ENCODE measurements at places on chromosomes 1 and 21.

DNA sequence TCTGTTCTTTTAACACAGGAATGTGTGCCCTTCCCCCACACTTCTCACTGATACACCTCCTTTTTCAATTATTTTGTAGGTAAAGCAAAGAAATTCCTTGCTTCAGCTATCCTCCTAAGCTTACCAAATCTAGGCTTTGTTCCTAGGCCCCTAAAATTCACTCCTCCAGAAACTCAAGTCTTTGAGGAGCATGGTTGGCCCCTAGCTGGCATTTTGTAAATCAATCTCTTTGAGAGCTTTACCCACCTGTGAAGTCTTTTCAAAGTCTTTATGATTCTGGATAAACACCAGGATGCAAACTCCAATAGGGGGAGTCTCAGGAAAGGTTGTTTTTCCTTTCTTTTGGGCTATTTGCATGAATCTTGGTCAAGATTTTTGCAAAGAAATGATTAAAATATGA is 82.9 kb upstream of the ZNF644 start:
- no peak for DNase-seq

GRCh38 chr21:26715878-26716506 is 129.2 kb downstream of the ADAMTS1 start:
- DNase-seq: peak; percentile 69

GRCh38 chr21:35190201-35190701 is 141.1 kb upstream of the RUNX1 start:
- DNase-seq: peak; percentile 56

- DNase-seq: peak; percentile 20
These were observed 4.0 kb upstream of the ST6GALNAC3 start for GRCh38 chr1:76070538-76070937.

DNA sequence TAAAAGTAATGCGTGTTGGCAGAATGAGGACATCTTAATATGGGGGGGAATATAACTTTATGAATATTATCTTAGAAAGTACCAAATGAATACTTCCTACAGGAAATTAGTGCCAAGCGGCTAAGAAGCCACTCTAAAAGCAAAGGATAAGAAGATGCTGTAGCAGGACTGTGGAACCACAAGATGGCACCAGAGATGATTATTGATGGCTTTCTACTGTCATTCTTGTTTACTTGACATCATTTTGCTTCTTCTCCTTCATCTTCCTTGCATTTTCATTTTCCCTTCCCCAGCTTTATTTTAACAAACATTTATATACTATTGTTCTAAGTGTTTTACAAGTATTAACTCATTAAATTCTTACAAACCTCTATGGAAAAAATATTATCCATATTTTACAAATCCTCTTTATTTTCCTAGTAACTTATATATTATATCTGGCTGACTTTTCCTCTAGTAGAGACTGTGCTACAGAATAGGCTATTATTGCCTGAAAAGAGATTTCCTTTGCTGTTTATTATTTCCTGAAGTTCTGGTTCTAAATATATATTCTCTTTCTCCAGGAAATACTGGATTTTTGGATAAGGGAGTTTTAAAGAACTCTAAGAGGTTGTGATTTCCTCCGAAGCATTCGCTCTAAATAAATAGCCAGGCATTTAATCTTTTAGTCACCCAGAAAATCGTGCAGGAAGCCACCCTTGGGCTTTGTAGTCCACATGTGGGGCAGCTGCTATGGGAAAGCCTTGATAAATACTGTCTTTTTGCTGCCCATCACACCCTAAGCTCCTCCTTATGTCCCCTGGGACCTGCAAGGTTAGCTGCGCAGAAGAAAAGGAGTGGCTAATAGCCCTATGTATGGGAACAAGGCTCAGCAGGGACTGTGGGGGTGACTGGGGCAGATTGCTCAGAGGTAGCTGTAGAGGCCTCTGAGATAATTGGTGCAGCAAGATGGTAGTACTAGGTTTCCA is 69.8 kb downstream of the TPR start:
- peak; percentile 55 for DNase-seq

DNA sequence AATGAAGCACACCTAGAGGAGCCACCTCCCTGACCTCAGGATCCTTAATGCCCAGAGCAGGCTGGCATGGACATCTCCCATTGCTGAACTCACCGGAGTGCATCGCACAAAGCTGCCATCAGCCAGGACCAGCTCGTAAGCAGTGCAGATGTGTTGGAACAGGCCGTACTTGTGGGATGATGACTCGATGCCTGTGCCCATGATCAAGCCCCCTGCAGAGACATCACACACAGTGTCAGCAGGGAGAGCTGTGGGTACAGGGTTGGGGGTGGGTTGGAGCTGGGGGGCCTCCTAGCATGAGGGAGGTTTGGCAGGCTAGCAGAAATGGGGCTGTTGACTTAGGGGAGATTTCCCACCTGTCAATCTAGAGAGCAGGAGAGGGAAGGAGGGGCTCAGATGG is 12.0 kb downstream of the DHCR24 start:
- no peak for DNase-seq

GRCh38 chr1:16145662-16146278 is 10.1 kb downstream of the EPHA2 start:
- peak; percentile 96 for DNase-seq

- peak; percentile 70 for DNase-seq
These were observed 2.2 kb downstream of the CAMK1G start for GRCh38 chr1:209585672-209586071.

DNA sequence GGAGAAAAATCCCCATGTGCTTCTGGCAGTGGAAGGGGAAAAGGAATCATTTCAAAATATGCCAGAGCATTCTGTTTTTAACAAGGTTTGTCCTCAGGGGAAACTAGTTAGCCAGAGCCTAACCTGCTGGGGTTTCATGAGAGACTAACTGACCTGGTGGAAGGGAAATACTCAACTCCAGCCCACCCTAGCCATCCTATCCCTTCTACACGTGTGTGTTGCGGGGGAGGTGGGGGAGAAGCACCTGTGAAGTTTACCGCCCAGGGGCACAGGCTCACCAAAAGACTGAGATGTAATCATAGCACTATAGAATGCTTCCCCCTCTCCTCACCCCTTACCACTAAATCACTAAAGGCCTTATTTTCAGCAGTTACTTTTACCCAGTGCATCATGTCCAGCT is 139.5 kb downstream of the GRIK3 start:
- DNase-seq: no peak

DNA sequence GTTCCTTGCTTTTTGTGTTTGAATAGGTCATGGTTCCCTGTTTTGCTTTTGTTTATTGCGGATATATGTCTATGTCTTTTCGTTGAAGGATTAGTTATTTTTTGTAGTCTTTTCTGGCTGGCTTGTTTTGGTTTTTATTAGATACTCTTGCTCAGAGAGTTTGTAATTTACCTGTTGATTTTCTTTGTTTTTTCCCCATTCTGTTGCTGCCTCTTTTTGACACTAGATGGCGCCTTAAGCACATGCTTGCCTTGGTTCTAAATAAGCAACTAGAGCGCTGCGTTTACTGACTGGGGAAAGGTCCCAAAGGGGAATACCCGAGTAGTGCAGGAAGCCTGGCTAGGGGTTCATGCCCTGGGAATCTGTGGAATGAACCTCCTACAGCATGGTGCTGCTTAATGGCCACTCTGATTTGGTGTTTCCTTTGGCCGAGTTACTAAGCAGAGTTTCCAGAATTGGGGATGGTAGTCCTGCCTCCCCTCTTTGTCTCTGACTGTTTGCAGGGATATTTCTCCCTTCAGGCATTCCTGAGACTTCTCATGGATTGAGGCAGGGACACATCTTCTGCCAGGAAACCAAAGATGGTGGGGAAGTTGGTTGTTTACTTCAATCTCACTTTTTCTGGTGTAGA is 143.2 kb downstream of the PTPRU start:
- peak; percentile 30 for DNase-seq

Data from EH (cell line).